Sigmoid colon (tissue), 7 donors: ENCODE measurements at places on chromosomes 13 and 19. TPM values are rescaled to one million over a fixed set of nuclear protein-coding genes. Genes with fewer than 3 reads are reported as not detected.

Gene ATP1A3
- not detected for polyA plus RNA-seq

Gene PRODH2
- polyA plus RNA-seq = not detected

Gene CYP2B6
- polyA plus RNA-seq = 2.7 TPM

Gene MEGF8
- 2.3 TPM for polyA plus RNA-seq

Gene JSRP1
- 1.0 TPM for polyA plus RNA-seq

Gene SLC44A2
- 12.9 TPM for polyA plus RNA-seq

Gene U2AF2
- polyA plus RNA-seq = 81.7 TPM

Gene MISP3
- polyA plus RNA-seq = 25.2 TPM

Gene GRIN3B
- polyA plus RNA-seq = not detected

Gene CD22
- 107 TPM for polyA plus RNA-seq

Gene CLDND2
- polyA plus RNA-seq = 0.35 TPM

Gene MEIS3
- polyA plus RNA-seq = 7.6 TPM

Gene ZNF230
- 1.4 TPM for polyA plus RNA-seq

Gene ELANE
- polyA plus RNA-seq = 0.64 TPM

Gene ZNF628
- 10.1 TPM for polyA plus RNA-seq

Gene ZNF723
- polyA plus RNA-seq = not detected

Gene CGB1
- polyA plus RNA-seq = not detected

Gene TMEM59L
- polyA plus RNA-seq = not detected

Gene IL4I1
- 6.8 TPM for polyA plus RNA-seq

Gene OR7C1
- polyA plus RNA-seq = under 0.01 TPM

Gene PRKCG
- under 0.01 TPM for polyA plus RNA-seq

Gene FPR1
- polyA plus RNA-seq = 4.6 TPM

Gene RGCC
- polyA plus RNA-seq = 11.3 TPM

Gene FUT6
- 14.8 TPM for polyA plus RNA-seq

Gene PDE4A
- polyA plus RNA-seq = 7.2 TPM

Gene TNFSF9
- polyA plus RNA-seq = 0.46 TPM

Gene CGB5
- not detected for polyA plus RNA-seq

Gene NTN5
- polyA plus RNA-seq = not detected

Gene CHAF1A
- 19.1 TPM for polyA plus RNA-seq

Gene CNFN
- 6.1 TPM for polyA plus RNA-seq

Gene INAFM1
- 3.0 TPM for polyA plus RNA-seq

Gene NOP53
- 304 TPM for polyA plus RNA-seq

Gene ZNF773
- polyA plus RNA-seq = 4.6 TPM

Gene NUDT19
- polyA plus RNA-seq = 8.8 TPM

Gene ZNF492
- polyA plus RNA-seq = 0.48 TPM

Gene C19orf73
- polyA plus RNA-seq = 2.4 TPM

Gene DEDD2
- polyA plus RNA-seq = 87.6 TPM

Gene SRRM5
- not detected for polyA plus RNA-seq

Gene EDDM13
- polyA plus RNA-seq = 10.8 TPM

Gene ZNF813
- polyA plus RNA-seq = 1.9 TPM

Gene WDR88
- not detected for polyA plus RNA-seq

Gene TMPRSS9
- not detected for polyA plus RNA-seq

Gene GPR4
- 0.46 TPM for polyA plus RNA-seq

Gene CPB2
- polyA plus RNA-seq = not detected

Gene ZNF473
- polyA plus RNA-seq = 0.92 TPM

Gene ZSCAN1
- not detected for polyA plus RNA-seq
